ENCODE measurements at places on chromosomes 7 and 10.

DNA sequence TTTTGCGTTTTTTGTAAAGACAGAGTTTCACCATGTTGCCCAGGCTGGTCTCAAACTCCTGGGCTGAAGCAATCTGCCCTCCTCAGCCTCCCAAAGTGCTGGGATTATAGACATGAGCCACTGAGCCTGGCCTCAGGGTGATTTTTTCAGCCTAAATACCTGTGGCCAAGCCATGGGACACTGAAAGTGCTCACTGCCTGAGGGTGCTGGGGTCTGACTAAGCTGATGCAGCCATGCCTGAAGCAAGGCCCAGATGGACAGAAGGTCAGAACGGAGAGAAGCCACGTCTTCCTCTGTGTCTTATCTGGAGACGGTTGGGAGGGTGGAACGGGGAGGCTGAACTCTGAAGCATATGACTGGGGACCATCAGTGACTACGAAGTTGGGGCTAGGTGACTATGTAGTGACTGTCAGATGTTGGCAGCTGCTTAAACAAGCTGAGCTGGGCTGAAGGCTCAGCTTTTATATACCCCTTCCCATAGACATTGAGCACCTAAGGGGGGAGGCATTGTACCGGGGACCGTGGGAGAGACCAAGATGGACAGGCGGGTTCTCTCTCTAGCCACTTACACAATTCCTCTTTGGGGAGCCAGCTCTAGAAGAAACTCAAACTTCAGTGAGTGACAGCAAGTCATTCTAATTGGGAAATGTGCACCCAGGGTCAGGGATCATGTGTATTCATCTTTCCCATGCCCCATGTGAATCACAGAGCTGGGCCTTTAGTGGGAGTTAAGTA lies 73.3 kb upstream of the HABP2 start:
- no peak for DNase-seq

DNA sequence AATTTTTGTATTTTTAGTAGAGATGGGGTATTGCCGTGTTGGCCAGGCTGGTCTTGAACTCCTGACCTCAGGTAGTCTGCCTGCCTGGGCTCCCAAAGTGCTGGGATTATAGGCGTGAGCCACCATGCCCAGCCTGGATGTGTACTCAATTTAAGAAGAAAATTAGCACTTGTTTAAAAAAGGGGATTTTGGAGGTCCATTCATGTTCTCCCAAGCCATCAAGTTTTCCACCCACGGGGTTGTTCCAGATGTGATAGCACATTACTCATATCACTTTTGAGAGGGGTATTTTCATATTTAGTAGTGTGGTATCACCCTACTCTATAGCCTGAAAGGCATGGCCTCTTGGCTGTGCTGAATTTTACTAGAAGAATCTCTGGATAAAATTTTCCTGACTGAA lies 10.5 kb upstream of the SLC26A3 start:
- no peak for DNase-seq

DNA sequence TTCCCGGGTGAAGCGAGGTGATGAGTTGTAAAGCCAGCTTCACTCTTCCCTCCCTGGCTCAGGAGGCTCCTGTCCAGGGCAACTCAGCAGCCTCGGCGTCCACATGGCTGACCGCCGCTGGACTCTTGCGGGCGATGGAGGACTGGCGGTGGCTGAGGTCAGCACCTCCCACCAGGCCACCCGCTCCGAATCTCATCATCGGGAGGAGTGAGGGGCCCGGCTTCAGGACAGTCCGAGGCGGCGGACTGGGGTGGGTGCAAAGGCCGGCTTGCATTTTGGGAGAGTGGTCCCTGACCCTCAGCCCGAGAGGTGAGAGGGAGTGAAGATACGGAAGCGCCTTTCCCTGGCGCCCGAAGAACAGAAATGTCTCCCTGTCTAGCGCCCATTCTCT lies 759 bp downstream of the DNAJB12 start:
- DNase-seq = no peak

DNA sequence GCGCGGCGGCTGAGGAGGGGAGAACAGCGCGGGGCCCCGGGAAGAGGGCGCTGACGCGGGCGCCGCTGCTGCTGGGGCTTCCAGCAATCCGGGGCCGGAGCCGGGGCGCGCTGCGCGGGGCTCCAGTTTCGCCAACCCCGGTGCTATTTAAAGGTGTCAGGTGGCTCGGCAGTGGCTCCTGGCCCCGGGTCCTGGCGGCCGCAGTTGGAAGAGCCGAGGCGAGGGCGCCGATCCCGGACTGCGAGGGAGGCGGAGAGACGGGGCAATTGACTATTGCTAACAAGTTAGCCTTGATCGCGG lies 347 bp downstream of the LBX1 start:
- DNase-seq = no peak

DNA sequence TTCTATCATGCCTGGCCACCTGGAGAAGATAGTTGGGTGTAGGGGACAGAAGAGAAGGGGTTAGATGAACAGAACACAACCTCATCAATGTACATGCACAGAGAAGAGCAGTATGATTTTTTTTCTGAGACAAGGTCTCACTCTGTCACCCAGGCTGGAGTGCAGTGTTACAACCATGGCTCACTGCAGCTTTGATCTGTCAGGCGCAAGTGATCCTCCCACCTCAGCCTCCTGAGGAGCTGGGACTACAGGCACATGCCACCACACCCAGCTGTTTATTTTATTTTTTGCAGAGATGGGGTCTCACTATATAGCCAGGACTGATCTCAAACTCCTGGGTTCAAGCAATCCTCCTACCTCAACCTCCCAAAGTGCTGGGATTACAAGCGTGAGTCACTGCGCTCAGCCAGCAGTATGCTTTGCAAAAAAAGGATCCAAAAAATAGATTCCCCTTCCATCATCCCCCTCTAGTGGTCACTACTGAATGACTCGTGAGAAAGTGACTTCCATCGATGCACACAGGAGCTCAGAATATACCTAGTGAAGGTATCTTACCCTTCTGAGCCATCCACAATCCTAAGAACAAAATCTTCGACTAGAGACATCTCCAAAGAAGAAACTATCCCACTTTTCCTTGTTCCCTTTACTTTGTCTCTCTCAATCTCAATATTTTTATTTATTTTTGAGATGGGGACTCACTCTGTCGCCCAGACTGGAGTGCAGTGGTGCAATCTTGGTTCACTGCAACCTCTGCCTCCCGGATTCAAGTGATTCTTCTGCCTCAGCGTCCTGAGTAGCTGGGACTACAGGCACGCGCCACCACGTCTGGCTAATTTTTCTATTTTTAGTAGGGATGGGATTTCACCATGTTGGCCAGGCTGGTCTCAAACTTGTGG lies 21.0 kb downstream of the ZCWPW1 start:
- peak; percentile 39 for DNase-seq

DNA sequence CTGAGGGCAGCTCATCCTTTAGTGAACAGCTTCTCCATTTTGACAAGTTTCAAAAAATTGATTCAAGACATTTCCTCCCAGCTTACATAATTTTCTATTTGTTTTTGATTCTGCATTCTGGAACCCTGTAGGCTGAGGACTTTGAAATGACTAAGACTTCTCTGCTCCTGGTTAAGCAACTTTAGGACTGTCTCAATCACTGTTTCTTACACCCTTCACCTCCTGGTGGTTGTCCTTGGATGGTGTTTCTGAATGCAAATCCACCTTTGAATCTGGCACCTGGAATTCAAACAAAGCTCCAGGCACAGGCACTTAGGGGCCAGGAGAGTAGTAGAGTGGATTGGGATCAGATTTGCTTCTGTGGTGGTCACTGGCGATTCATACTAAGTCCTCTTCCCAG lies 595.5 kb downstream of the LRMDA start:
- DNase-seq = no peak

DNA sequence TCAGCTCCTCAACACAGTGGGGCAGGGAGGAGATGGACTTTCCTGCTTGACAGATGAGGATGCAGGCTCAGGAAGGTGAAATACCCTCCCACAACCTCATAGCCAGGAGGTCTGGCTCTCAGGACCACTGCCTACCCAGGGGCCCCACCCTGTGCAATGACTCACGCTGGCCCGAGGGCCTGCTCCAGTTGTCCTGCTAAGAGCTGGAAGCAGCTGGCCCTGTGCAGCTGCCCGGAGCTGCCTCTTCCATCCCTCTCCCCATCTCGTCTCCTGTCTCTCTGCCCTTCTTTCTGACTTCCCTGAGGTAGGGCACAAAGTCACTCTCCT lies 123.9 kb downstream of the ZMIZ1 start:
- no peak for DNase-seq
